ENCODE measurements at places on chromosomes 1 and 21. TPM values are rescaled to one million over a fixed set of nuclear protein-coding genes. Genes with fewer than 3 reads are reported as not detected.

Gene FABP3
- 24.5 TPM for total RNA-seq

Gene BNIPL
- total RNA-seq = 8.2 TPM

Gene HFM1
- total RNA-seq = 1.2 TPM

Gene AADACL4
- not detected for total RNA-seq

Gene CCDC17
- 20.3 TPM for total RNA-seq

Gene ADGRL4
- 18.8 TPM for total RNA-seq

Gene PCP4L1
- 8.9 TPM for total RNA-seq

Gene LRRC71
- 5.3 TPM for total RNA-seq

Gene PPM1J
- total RNA-seq = 0.30 TPM

Gene KCNT2
- total RNA-seq = 3.7 TPM

Gene IGSF21
- total RNA-seq = 1.8 TPM

Gene SYT2
- total RNA-seq = not detected

Gene VSIG8
- total RNA-seq = 0.35 TPM

Gene ECM1
- total RNA-seq = 16.9 TPM

Gene NES
- 39.8 TPM for total RNA-seq

Gene SPATA1
- 2.5 TPM for total RNA-seq

Gene HDGF
- total RNA-seq = 146 TPM

Gene GFI1
- total RNA-seq = 3.3 TPM

Gene C1QC
- 800 TPM for total RNA-seq

Gene OR2L8
- not detected for total RNA-seq

Gene S100A6
- 1,109 TPM for total RNA-seq

Gene IBA57
- 10.7 TPM for total RNA-seq

Gene TSTD1
- 63.2 TPM for total RNA-seq

Gene LAD1
- total RNA-seq = 35.3 TPM

Gene SAMD11
- 2.2 TPM for total RNA-seq

Gene NMNAT2
- total RNA-seq = 0.62 TPM

Gene SLC5A3
- total RNA-seq = 17.4 TPM

Gene TSPEAR
- 0.27 TPM for total RNA-seq

All from lower lobe of right lung (tissue), 2 donors.